ENCODE measurements at places on chromosomes 2 and 18.

DNA sequence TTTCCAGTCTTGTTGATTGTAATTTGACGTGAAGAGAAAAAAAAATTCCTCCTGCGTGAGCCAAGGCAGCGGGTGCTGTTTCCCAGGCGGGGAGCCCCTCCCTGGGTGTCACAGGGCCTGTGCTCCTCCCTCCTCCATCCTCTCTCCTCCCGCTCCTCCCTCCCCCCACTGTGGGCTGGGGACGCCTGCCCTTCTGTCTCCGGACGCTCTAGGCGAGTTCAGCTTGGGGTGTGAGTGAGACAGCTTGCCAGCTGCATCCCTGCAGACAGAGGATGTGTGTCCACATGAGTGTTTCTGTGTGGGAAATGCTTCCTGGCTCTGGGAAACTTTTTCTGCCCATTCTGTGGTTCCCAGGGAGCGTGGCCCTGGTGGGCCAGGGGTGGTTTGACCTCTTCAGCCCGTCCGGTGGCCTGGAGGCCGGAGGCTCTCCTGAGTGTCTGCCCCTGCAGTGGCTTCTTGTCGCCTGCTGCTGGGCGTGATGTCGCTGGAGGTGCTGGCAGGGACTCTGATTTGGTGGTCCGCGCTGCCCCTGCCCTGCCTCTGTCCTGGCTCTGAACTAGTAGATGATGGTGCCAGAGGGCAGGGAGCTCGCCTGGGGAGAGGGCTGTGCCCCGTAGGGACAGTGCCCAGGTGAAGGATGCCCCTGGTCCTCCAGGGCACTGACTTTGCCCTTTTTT is 96.4 kb downstream of the USP40 start:
- peak; percentile 73 for DNase-seq

- DNase-seq: no peak
Measured at GRCh38 chr2:105156166-105156565, 85.4 kb upstream of the GPR45 start.

GRCh38 chr18:63140997-63141777 is 178.4 kb downstream of the BCL2 start:
- DNase-seq: no peak

- DNase-seq: no peak
Measured at GRCh38 chr2:212832211-212833195, 293.9 kb upstream of the ERBB4 start.

DNA sequence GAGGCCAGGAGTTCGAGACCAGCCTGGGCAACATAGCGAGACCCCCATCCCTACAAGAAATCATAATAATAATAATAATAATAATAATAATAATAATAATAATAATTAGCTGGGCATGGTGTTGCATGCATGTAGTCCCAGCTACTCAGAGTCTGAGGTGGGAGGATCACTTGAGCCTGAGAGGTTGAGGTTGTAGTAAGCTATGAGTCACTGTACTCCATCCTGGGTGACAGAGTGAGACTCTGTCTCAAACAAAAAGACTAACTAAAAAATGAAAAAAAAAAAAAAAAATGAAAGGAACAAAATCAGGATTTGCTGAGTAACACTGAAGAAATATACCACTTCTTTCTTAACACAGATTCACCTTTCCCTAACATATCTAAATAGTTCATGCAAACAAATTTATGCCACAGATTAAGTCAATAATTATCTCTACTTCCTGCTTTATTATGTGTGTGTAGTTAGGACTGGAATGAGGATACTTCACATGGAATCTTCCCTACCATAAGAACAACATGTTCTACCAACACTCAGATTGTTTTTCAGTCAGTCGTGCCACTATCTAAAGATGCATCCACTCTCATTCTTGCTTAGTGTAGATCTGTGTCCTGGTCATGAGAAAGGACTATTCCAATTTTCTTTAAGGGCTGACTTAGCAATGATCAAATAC is 928.7 kb downstream of the SLC4A3 start:
- DNase-seq: no peak

GRCh38 chr2:19332503-19332902 is 25.9 kb downstream of the OSR1 start:
- DNase-seq: no peak

- DNase-seq: peak; percentile 28
Measured at GRCh38 chr2:195318440-195319111, 338.4 kb upstream of the SLC39A10 start.

- DNase-seq: no peak
Measured at GRCh38 chr18:73614812-73615211, 532.8 kb downstream of the FBXO15 start.

DNA sequence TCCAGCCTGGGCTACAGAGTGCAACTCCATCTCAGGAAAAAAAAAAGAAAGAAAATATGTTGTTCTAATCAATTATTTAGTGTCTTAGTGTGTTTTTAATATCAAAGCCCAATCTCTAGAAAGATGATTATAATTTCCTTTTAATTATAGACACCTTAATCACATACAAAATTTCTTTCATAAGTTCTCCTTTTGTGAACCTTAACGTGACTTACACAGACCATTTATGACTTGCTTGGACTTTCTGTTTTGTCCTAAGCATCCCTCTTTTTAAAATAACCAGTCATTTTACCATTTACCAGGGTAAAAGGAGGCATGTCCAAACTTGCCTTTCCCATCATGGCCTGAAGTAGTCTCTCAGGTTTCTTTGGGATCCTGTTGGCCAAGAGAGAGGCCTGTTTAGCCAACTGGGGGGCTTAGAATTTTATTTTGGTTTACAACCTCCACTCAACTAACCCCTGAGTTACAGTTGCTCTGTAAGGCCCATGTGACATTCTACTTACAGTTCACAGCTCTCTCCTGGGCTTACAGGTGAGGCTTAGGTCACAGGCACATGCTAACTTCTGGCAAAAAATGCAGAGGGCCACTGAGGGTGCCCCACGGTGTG is 23.9 kb upstream of the GPR155 start:
- no peak for DNase-seq

GRCh38 chr2:7835693-7836680 is 845.9 kb upstream of the ID2 start:
- DNase-seq: no peak

DNA sequence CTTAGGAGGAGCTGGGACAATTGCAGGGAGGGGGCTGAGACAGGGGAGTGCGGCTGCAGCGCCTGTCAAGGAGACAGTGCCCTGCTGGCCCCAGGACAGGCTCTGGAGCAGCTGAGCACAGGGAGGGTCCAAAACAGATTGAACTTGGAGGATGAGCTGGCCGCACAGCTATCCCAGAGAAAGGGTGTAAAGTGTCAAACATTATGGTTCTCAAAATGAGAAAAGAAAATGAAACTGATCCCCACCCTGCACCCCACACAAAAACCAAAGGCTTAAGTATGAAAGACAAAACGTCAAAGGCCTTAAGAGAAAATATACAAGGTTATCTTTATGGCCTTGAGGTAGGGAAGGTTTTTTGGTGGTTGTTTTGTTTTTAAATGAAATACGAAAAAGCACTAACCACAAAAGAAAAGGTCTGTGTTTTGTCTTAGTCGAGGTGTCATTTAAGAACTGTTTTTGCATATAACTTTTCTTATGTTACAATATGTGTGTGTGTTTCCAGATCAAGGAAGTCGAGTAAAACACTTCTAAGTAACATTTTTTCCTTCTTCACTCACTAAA is 111.8 kb downstream of the HDAC4 start:
- no peak for DNase-seq

DNA sequence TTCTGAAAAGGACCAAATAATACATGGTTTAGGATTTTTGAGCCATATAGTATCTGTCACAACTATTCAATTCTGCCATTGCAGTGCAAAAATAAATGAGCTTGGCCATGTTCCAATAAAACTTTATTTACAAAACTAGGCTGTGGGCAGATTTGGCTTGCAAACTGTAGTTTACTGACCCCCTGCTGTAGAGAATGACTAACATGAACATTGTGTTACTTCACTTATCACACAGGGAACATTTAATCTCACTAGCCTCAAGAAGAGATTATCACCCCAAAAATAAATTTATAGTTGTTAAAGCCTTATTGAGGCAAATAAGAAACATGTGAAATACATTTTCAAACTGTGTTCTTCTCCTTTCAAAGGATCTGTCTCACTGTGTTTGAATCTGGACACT is 766.2 kb downstream of the MBD2 start:
- DNase-seq: no peak

DNA sequence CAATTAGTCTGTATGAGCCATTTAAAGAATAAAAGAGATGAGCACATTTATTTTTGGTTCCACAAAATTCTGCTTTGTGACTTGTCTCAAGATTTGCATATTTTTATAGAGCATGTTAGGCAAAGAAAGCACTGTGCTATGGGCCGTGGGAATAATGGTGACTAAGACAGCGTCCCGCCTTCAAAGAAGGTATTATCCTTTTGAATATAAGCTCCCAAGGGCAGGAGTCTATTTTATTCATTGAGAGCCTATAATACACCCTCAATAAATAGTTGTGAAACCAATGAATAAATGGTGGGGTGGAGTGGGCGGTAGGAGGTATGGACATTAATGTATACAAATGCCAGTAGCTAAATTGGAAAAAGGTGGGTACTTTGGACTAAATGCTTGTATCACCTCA is 20.5 kb upstream of the TCF4 start:
- DNase-seq: no peak

DNA sequence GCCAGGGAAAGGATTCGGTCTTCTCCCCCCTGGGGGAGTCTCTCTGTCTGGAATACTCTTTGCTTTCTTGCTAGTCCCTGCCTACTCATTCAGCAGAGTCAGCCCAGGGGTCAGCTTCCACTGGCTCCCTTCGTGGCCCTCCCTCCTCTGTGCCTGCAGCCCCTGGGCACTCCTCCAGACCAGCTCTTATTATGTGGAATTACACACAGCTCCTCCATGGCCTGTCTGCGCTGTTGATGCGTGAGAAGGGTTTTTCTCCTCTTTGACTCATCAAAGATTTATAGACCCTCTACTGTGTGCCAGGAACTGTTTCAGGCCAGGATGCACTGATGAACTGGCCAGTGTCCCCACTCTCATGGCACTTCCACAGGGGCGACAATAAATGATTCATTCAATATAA is 44.4 kb downstream of the ST8SIA5 start:
- DNase-seq: peak; percentile 61

GRCh38 chr18:59332986-59333385 is 14.5 kb upstream of the CPLX4 start:
- DNase-seq: no peak

- DNase-seq: no peak
Measured at GRCh38 chr2:60958800-60959199, 58.7 kb upstream of the PEX13 start.

GRCh38 chr2:47145466-47145865 is 9.6 kb downstream of the STPG4 start:
- DNase-seq: no peak

Measured in femur (tissue), 1 donor.